T-cell (primary cell): ENCODE measurements at places on chromosomes 13 and 19.

GRCh38 chr19:34500656-34501120, 19.1 kb downstream of the WTIP start:
- no peak for DNase-seq

GRCh38 chr19:48510421-48511268, 990 bp downstream of the LMTK3 start:
- peak; percentile 74 for DNase-seq

DNA sequence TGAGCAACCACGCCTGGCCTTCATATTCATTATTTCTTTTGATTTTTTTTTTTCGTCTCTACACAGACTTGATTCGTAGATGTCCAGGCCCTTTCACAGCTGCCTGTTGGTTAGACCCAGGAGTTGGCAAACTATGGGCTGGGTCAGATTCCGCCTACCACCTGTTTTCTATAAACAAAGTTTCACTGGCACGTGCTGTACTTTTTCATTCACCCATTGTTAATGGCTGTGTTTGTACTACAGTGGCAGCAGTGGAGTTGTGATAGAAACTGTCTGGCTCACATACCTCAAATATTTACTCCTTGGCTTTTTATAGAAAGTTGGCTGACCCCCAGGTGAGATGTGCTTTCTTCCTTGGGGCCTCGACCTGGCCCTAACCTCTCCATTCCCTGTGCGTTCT, 72.9 kb upstream of the TEX29 start:
- DNase-seq = no peak

GRCh38 chr13:47794963-47795362, 206.1 kb downstream of the SUCLA2 start:
- no peak for DNase-seq

DNA sequence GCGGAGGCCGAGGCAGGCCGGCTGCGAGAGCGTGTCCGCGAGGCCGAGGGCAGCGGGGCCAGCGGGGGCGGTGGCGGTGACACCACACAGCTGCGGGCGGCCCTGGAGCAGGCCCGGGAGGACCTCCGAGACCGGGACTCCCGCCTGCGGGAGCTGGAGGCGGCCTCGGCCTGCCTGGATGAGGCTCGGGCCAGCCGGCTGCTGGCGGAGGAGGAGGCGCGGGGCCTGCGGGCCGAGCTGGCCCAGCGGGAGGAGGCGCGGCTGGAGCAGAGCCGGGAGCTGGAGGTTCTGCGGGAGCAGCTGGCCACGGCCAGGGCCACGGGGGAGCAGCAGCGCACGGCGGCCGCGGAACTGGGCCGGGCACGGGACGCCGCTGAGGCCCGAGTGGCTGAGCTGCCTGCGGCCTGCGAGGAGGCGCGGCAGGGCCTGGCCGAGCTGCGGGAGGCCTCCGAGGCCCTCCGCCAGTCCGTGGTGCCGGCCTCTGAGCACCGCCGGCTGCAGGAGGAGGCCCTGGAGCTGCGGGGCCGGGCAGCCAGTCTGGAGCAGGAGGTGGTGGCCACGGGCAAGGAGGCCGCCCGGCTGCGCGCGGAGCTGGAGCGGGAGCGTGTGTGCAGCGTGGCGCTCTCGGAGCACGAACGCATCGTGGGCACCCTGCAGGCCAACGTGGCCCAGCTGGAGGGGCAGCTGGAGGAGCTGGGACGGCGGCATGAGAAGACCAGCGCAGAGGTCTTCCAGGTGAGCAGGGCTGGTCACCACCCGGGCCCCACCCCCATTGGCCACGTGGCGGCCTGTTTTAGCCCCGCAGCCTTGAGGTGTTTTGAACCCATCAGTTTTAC, 11.7 kb upstream of the EBI3 start:
- DNase-seq = no peak
